ENCODE measurements at places on chromosomes 3 and 15.

DNA sequence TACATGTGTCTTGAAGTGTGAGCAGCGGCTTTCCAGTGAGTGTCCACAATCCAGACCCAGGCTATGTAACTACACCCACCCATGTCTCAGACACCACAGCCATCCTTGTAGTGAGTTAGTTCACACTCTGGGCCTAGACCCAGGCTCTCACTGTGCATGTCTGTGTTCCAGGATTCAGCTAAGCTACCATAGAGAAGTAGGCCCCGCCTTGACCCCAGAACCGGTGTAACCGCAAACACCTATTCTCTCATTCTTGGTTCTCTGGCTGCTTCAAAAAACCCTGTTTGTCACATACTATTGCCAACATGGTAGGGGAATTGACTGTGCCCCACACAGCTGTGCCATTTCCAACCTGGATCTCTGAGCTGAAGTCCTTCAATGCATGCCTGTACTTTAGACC is 560.6 kb downstream of the RSL24D1 start:
- DNase-seq = no peak

GRCh38 chr15:58288592-58288991 is 143.2 kb upstream of the LIPC start:
- DNase-seq = no peak

GRCh38 chr3:75129101-75129500 is 514.6 kb upstream of the CNTN3 start:
- no peak for DNase-seq

DNA sequence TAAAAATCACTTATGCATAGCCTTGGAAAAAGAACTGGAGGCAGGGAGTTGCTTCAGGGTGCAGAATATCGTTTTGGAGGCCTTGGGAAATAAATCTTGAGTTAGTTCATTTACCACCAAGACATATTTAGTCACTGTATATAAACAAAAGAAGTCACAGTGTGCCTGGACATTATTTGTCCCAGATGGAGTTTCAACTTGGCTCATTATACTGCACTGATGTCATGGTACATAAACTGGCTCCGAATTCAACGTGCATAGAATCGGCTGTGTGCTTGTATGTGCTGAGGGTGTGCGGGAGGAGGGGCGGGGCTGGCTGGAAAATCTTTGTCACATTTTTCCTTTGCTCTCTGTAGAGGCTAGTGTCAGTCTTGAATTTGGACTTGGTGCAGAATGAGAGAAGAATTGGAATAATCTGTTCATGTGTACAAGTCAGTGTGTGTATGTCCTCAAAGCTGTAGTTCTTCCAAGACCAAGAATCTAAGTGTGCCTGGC is 86.6 kb downstream of the FNDC3B start:
- DNase-seq = no peak

DNA sequence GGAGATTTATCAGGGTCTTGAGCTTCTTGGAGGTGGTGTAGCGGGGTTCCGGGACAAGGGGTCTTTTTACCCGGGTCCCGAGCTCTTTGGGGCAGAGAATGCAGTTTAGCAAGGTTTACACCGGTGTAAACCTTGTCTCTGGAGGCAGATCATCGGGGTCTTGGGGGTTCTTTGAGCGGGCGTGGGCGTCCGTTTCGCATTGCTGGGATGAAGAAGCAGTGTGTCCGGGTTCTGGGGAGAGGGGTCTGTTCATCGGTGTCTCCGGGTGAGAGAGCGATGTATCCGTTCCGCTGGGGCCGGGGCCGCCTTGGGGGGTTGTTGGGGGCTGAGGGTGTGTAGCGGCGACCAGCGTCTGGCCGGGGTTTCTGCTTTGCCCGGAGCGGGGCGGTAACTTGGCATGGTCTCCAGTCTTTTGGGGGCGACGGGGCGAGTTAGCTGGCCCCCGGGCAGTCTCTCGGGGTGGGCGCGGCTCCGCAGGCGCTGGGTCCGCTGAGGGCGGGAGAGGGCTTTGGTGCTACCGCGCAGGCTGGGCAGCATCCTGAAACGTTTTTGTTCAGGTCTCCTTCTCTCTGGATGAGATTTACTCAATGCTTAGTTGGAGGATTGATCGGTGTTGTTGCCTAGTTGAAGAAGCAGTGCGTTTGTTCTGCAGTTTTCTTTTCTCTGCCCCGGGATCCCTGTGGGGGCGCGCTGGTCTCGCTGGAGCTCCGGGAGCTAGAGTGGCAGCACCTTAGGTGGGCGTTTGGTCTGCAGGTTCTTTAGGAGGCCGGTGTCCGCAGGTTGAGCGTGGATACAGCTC is 843 bp downstream of the GLCE start:
- no peak for DNase-seq

DNA sequence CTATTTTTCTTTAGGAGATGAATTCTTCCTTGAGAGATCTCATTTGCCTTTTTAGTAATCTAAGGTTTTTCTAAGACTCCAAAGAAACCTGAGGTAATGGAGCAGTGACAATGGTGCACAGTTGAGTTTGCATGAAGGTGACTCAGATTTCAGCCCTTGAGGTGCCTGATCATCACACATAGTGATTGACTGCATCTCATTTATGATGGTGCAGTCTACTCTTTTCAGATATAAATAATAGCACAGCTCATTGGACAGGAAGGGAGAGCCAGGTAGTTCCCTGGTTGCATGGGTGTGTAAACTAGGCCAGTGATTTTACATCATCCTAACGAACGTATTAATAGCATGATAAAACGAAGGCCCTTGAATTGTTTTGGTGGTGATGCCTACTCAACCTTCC is 86.1 kb upstream of the SAMMSON start:
- DNase-seq = no peak

GRCh38 chr3:86815880-86816279 is 175.1 kb downstream of the VGLL3 start:
- no peak for DNase-seq

- DNase-seq = no peak
These were observed 42.3 kb downstream of the MAP3K13 start for GRCh38 chr3:185405243-185405642.

DNA sequence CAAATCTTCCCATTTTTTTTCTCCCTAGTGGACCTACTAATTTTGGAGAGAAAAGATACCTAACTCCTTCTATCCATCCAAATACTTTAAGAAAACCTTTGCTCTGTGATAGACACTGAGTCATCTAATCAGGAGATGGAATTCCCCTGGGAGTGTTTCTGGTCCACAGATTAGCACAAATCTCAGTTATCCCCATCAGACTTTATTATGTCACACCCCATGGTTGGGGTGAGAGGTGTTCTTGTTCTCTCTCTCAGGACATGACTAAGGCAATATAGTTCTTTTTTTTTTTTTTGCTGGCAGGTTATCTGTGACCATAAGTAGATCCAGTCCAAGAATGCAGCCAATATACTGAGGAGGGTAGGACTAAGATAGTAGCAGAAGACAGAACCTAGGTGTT is 15.8 kb downstream of the SLC9A9 start:
- no peak for DNase-seq

DNA sequence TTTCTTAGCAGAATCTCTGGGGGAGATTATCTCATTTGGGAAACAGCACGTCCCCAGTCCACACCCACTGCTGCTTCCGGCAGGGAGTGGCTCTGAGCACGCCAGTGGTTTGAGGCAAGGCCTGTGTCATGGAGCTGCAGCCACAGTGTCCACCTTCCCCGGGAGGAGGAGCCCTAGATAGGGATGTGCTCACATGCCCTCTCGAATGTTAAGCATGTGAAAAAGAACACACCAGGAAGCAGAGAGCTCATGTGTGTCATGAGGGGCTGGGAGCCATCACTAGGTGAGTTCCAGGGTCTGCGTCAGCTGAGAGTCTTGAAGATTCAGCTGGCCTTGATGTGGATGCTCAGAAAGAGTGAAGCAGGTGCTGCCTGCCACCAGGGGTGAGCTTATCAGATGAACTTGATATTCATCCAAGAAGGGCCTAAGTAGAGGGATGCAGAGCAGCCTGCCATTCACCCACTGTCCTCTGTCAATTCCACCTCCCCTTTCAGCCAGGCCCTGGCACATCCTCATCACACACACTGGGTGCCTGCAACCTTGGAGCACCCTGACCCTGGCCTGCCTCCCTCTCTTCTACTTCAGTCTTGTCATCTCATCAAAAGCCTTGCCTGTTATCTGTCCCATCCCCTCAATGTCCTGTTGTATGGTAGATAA is 16.3 kb downstream of the ITGA11 start:
- no peak for DNase-seq

GRCh38 chr3:182389071-182389815 is 404.1 kb upstream of the ATP11B start:
- no peak for DNase-seq

GRCh38 chr3:17044855-17045254 is 160.1 kb downstream of the PLCL2 start:
- DNase-seq = no peak

GRCh38 chr3:71237672-71238071 is 345.9 kb downstream of the FOXP1 start:
- no peak for DNase-seq

DNA sequence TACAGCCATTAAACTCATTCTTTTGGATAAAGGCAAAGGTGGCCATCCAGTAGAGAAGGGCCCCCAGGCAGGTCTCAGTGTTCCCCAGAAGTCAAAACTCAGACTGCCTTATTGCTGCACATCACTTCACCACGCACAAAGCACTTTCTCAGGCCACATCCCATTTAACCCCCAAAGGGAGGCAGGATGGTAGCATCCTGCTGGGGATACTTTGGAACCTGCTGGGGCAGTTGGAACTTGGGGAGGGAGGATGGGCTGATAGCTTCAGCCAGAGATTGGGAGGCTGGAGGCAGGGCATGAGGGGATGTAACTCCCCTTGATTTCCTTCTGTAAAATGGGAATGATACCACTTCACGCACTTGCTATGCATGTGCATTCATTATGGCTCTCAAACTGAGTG is 5.0 kb downstream of the ITPKA start:
- no peak for DNase-seq

- DNase-seq = no peak
These were observed 50.1 kb upstream of the CMC1 start for GRCh38 chr3:28191363-28191762.

Data from stimulated activated CD8-positive, alpha-beta memory T cell treated with anti-CD3 and anti-CD28 coated beads, Interleukin-7, amount 100 ng/mL, for 48 hours (primary cell).